Activated naive CD4-positive, alpha-beta T cell treated with anti-CD3 and anti-CD28 coated beads, Interleukin-2, amount 10 ng/mL, durations not matched to agents 7 days and 5 days (primary cell): ENCODE measurements at places on chromosomes 7 and 10.

DNA sequence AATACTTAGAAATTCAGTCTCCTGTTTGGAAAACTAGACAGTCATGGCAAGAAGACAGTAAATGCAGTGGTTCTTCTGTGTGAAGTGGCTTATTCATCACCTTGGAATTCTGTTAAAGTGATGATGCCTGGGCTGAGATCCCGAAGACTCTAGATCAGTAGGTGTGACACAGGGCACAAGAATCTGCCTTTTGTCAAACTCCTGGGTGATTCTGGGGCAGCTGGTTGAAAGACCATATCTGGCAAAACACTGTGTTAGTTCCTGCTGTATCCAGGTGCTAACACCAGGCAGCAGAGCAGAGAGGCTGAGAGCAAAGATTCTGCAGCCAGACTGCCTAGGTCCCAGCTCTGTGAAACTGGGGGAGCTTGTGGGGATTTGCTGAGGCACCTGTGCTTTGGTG is 26.5 kb downstream of the MRC1 start:
- no peak for DNase-seq

DNA sequence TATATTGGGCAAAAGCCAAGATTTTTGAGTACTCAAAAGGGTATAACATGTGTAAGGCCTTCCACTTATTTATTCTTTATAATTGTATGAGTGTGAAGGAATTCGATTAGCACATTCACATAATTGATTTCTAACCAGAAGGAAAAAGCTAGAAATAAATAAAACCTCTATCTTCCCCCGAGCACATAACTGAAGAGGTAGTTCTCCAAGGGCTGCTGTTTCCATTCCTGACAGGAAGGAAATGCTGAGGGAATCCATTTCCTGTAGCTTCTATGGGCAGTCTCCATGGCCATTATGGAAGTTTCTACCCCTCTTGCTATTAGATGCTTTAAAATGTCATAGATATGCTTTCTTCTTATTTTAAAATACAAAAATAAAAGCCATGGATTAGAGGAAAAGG is 70.5 kb upstream of the ABCB5 start:
- DNase-seq, result no peak

GRCh38 chr10:26557641-26558014 is 119.5 kb downstream of the APBB1IP start:
- no peak for DNase-seq

GRCh38 chr7:120867932-120868331 is 10.0 kb upstream of the TSPAN12 start:
- DNase-seq, result no peak

- DNase-seq, result no peak
These were observed 283.6 kb upstream of the KLF6 start for GRCh38 chr10:4068629-4069028.

- no peak for DNase-seq
These were observed 1.3 kb downstream of the PILRA start for GRCh38 chr7:100374601-100375000.

- DNase-seq, result no peak
These were observed 10.9 kb upstream of the CDK6 start for GRCh38 chr7:92847305-92847704.
